ENCODE measurements at places on chromosomes 12 and 14.

- DNase-seq = no peak
These were observed 5.7 kb upstream of the CCND2 start for GRCh38 chr12:4267704-4268328.

- DNase-seq = no peak
These were observed 38.6 kb upstream of the KCNJ8 start for GRCh38 chr12:21813125-21813524.

GRCh38 chr14:59832653-59833294 is 37.8 kb downstream of the RTN1 start:
- no peak for DNase-seq

DNA sequence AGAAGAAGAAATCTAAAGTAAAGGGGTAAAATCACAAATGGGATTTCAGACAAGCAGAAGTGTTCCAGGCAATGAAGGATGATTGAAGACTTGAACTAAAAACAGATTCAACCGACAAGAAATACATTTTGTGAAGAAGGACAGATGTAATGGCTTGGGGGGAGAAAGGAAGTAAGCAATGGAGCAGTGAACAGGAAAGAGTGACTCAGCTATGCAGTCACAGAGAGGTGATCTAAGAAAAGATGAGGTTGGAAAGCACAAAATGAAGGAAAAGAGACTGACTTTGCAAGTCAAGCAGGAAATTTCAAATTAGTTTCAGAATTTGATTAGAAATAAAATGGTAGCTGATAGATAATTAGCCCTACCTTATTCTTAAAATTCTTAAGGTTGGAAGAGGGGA is 66.5 kb downstream of the PUS7L start:
- peak; percentile 19 for DNase-seq
